ENCODE measurements at places on chromosomes 4 and X. TPM values are rescaled to one million over a fixed set of nuclear protein-coding genes. Genes with fewer than 3 reads are reported as not detected.
A peak's percentile ranks its signal among the peaks of the same experiment; 100 is the strongest.

DNA sequence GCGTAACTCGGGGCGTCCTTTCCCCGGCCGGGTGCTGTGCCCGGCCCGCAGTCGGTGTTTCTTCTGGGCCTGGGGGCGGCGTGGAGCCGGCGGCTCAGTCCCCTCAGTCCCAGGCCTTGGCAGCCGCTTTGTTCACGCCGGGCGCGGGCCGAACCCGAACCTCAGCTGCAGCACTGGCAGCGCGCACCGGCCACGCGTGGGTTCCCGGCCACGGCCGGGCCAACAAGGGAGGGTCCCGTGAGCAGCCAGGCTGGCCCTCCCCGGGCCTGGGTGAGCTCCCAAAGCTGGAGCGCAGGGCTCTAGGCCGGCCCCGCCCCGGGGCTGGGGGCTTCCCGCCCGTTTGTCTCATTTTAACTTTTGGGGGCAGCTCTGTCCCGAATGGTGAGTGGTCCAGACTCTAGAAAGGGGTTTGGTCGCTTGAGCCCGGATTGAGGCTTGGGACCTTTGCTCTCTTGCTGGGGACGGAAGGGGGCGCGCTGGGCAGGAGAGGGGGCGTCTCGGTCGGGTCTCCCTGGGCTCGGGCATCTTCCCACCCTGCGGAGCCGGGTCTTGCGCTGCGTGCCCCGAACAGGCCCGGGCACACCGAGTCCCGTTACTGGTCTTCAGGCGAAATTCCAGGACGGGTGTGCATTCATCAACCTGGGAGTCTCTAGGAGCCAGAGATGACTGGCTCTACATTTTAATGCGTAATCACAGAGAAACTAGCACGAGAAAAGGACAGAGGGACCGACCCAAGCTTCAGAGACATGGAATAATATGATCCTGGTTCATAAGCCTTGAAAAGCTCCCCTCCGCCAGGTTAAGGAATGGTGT is 177.1 kb downstream of the CBR4 start:
- H3K4me1 ChIP-seq = peaks cover 69% of the 10 kb centered on the region
- H3K36me3 ChIP-seq = peaks cover 31% of the 10 kb centered on the region
- no peaks in the 10 kb centered on the region for H3K27me3 ChIP-seq
- no peak for DNase-seq

DNA sequence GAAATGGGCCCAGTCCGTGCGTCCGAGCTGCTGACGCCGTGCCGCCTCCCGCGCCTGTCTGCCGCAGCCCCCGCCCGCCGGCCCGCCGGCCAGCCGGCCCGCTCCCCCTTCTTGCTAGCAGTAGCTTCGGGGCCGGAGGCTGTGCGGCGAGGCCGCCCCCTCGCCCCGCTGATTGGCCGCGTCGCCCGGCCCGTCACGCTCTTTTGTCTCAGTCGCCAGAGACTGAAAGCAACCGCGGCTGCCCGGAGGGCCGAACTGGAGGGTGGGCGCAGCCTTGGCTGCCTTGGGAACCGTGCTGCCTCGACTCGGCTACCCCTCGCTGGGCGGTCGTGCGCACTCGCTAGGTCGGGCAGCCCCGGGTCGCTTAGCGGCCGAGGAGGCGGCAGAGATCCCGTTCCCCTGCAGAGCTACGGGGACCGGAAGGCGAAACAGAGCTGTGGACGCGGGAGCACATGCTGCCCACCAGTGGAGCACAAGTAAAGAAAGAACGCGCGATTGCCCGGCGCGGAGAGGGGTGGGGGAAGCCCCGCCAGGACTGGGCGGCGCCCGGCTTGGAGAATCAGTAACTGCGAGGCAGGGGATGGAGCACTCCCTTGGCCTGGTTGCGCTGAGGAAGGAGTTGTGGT is at the start of gene ZCCHC18:
TSS of gene ZCCHC18 (plus strand) at position 198 of the 626 bp plus-strand sequence. CDS start 1,589 bp downstream, outside the sequence.
- H3K27me3 ChIP-seq = no peaks in the 10 kb centered on the region
- H3K36me3 ChIP-seq = no peaks in the 10 kb centered on the region
- peak within 1 kb of the TSS; percentile 89 for H3K27ac ChIP-seq
- DNase-seq = no peak
- peaks cover 6% of the 10 kb centered on the region for H3K4me1 ChIP-seq

DNA sequence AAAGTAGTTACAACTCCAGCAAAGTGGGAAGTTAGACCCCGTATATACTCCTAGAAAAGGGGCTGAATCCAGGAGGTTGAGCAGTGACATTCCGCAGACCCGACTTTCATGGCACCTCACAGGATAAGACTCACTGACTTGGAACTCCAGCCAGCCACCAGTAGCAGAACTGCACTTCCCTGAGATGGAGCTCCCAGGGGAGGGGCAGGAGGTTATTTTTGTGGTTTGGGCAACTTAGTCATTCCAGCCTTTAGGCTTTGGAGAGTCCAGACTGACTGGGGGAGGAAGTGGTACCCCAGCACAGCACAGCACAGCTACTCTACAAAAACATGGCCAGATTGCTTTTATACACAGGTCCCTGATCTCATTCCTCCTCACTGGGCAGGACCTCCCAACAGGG is 319.1 kb downstream of the PCDH19 start:
- DNase-seq = no peak
- no peak overlapping the region for H3K27ac ChIP-seq
- no peak overlapping the region for H3K4me3 ChIP-seq
- peaks cover 7% of the 10 kb centered on the region for H3K4me1 ChIP-seq

GRCh38 chr4:15392053-15392805 is 35.6 kb upstream of the C1QTNF7 start:
- no peaks in the 10 kb centered on the region for H3K36me3 ChIP-seq
- peaks cover 26% of the 10 kb centered on the region for H3K4me1 ChIP-seq
- no peak overlapping the region for H3K27ac ChIP-seq
- H3K4me3 ChIP-seq = no peak overlapping the region

- peaks cover 7% of the 10 kb centered on the region for H3K4me1 ChIP-seq
- no peak overlapping the region for H3K27ac ChIP-seq
- no peaks in the 10 kb centered on the region for H3K36me3 ChIP-seq
- DNase-seq = no peak
- H3K27me3 ChIP-seq = no peaks in the 10 kb centered on the region
- H3K4me3 ChIP-seq = no peak overlapping the region
Measured at GRCh38 chrX:21503593-21503992, 129.4 kb downstream of the CNKSR2 start.

GRCh38 chrX:10811111-10811510 is 190.7 kb upstream of the MID1 start:
- no peaks in the 10 kb centered on the region for H3K36me3 ChIP-seq
- no peaks in the 10 kb centered on the region for H3K4me1 ChIP-seq
- H3K27ac ChIP-seq = no peak overlapping the region
- no peak for DNase-seq

DNA sequence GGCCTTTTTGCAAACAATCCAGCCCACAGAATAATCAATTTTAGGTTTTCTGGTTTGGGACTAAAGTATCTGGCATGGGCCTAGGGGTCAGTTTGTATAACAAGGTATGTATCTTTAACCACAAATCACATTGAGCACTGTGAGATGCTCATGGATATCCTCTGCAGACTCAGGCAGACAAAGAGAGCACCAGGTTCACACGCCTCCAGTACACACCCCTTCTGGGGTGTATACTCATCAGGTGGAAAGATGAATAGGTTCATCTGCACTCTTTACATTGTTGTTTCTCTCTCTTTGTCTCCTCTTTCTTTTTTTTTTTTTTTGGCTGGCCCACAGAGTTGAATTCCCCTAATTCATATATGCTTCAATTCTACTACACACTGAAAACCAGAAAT is 21.1 kb downstream of the TEC start:
- no peak overlapping the region for H3K27ac ChIP-seq
- H3K36me3 ChIP-seq = peaks cover 5% of the 10 kb centered on the region
- peaks cover 31% of the 10 kb centered on the region for H3K27me3 ChIP-seq
- H3K4me1 ChIP-seq = peaks cover 10% of the 10 kb centered on the region
- no peak for DNase-seq

- H3K4me3 ChIP-seq = no peak overlapping the region
- H3K27me3 ChIP-seq = no peaks in the 10 kb centered on the region
- peaks cover 36% of the 10 kb centered on the region for H3K4me1 ChIP-seq
- no peaks in the 10 kb centered on the region for H3K36me3 ChIP-seq
Measured at GRCh38 chr4:8524595-8525382, 55.4 kb upstream of the GPR78 start.

GRCh38 chrX:155056471-155056870 is 14.5 kb downstream of the CMC4 start:
- no peaks in the 10 kb centered on the region for H3K27me3 ChIP-seq
- H3K4me1 ChIP-seq = peaks cover 9% of the 10 kb centered on the region
- no peak overlapping the region for H3K27ac ChIP-seq
- H3K36me3 ChIP-seq = peaks cover 4% of the 10 kb centered on the region
- H3K4me3 ChIP-seq = no peak overlapping the region
- no peak for DNase-seq

GRCh38 chr4:173056710-173057109 is 111.9 kb upstream of the GALNT7 start:
- no peaks in the 10 kb centered on the region for H3K36me3 ChIP-seq
- H3K27ac ChIP-seq = no peak overlapping the region
- no peak for DNase-seq
- no peak overlapping the region for H3K4me3 ChIP-seq

- no peak overlapping the region for H3K27ac ChIP-seq
- no peak for DNase-seq
- H3K27me3 ChIP-seq = peaks cover 3% of the 10 kb centered on the region
- no peak overlapping the region for H3K4me3 ChIP-seq
- peaks cover 4% of the 10 kb centered on the region for H3K4me1 ChIP-seq
- H3K36me3 ChIP-seq = no peaks in the 10 kb centered on the region
Measured at GRCh38 chr4:77179519-77179918, 22.5 kb downstream of the CCNG2 start.

The BEX3 gene
- 196 TPM for total RNA-seq

The SUPT20HL2 gene
- total RNA-seq = not detected

The CLDN22 gene
- total RNA-seq = not detected

The PROM1 gene
- 0.10 TPM for total RNA-seq

The GABRE gene
- 1.0 TPM for total RNA-seq

The QRFPR gene
- not detected for total RNA-seq

The SPANXN3 gene
- not detected for total RNA-seq

The FAAH2 gene
- 1.2 TPM for total RNA-seq

The PLA2G12A gene
- total RNA-seq = 41.3 TPM

The SHROOM4 gene
- total RNA-seq = 7.5 TPM

The KLHL2 gene
- 16.0 TPM for total RNA-seq

The GAGE12J gene
- not detected for total RNA-seq
